ENCODE measurements at places on chromosomes 7 and 10. TPM values are rescaled to one million over a fixed set of nuclear protein-coding genes. Genes with fewer than 3 reads are reported as not detected.

Gene TAS2R3
- 0.74 TPM for total RNA-seq

Gene AHCYL2
- 25.6 TPM for total RNA-seq

Gene IKZF1
- 0.17 TPM for total RNA-seq

Gene ZNF277
- total RNA-seq = 61.9 TPM

GRCh38 chr10:79084012-79084971, 15.5 kb downstream of the ZMIZ1 start:
- peak; percentile 98 for DNase-seq

DNA sequence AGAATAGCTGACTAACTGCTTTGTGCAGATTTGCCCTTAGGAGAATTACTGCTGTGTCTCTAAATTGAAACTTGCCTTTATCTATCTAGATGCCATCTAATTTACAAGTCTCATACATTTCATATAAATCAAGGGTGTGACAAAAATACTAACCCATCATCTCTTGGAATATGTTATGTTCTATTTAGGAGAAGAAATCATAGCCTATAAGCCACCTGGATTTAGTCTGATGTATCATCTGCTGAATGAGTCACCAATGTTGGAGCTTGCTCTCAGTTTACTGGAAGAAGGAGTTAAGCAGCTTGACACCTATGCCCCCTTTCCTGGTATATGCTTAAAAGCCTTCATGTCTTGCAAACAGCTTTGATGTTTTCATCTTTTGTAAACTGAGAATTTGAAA, 43.5 kb downstream of the NUP205 start:
- DNase-seq = peak; percentile 13

GRCh38 chr10:119140603-119141245, 24.8 kb downstream of the SFXN4 start:
- no peak for DNase-seq

GRCh38 chr7:90347759-90348158, 1.2 kb downstream of the GTPBP10 start:
- DNase-seq = no peak
